T-helper 2 cell (primary cell): ENCODE measurements at places on chromosomes 6 and 20.
A peak's percentile ranks its signal among the peaks of the same experiment; 100 is the strongest.

GRCh38 chr6:137056121-137056880 lies 11.5 kb upstream of the IL20RA start:
- DNase-seq, result no peak

DNA sequence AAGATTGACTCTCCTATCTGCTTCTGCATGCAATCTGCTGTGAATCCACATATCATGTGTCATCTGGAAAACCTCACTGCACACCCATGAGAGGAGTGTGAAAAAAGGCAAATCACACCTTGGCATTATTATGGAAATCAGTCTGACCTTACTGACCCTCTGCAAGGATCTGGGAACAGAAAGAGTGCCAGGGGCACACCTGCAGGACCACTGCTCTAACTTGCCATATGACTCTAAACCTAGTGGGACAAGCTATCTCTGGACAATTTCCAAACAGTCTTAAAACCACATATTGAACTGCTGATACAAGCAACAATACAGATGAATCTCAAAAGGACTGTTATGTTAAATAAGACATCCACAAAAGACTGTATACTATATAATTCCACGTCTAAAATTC lies 50.3 kb downstream of the ABHD12 start:
- no peak for DNase-seq

DNA sequence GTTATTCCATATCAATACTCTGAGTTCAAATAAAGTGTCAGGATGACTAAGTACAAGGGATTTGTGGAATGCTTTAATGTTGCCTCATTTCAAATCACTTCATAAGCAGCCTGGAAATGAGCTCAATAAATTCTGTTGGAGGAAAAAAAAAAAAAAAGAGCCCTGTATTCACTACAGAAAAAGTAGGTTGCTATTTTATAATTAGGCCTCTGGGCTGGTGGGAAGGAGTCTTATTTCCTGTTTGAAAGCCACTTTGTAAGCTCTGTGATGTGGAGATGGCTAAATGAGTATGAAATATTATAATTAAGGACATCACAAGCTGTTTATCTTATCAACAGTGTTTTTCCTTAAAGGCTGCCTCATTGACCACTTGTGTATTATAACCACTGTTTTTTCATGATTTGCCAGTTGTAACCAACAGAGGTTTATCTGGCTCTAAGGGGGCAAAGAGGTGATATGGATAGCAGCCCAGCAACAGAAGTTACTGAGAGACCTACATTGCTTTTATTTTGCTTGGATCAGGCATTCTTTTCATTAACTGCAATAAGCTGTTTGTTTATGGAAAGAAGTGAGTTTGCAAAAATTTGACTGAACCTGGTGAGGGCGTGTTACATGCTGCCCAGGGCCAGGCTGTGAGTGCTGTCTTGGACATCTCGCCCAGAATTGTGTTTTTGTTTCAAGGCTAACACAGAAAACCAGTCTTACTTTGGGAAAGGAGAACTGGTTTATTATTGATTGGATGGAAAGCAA lies 563.3 kb upstream of the MAP3K7 start:
- no peak for DNase-seq

- no peak for DNase-seq
Observed at GRCh38 chr6:149324428-149324827, 6.9 kb downstream of the TAB2 start.

DNA sequence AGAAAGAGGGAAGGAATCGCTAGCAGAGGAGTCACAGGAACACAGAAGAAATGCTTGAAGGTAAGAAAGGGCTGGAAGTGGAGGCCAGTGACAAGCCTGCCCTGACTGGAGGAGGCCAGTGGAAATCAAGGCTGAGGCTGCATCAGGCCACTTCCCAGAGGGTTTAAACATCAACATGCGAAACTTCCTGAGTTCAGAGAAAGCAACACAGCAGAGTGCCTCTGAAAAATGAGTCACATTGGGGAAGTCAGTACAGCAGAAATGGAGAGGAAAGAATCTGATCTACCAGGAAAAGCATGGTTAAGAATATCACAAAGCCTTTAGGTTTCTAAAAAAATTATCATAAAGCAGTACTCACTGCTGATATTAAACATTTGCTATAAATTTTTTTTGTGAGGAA lies 23.3 kb downstream of the NAPB start:
- no peak for DNase-seq

- DNase-seq, result no peak
Observed at GRCh38 chr6:45513213-45513618, 135.5 kb upstream of the SUPT3H start.

- DNase-seq, result no peak
Observed at GRCh38 chr6:157096105-157096504, 227.2 kb downstream of the TMEM242 start.

DNA sequence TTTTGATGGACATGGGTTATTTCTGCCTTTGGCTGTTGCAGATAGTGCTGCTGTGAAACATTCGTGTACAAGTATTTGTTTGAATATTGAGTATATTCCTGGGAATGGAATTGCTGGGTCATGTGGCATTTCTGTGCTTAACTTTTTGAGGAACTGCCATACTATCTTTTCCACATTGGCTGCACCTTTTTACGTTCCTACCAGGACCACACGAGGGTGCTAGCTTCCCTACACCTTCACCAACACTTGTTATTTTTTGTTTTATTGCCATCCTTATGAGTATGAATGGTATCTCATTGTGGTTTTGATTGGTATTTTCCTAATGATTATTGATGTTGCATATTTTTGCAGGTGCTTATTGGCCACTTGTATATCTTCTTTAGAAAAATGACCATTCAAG lies 47.8 kb upstream of the PLCG1 start:
- DNase-seq, result no peak

GRCh38 chr6:160457823-160458222 lies 109.6 kb downstream of the SLC22A3 start:
- no peak for DNase-seq

GRCh38 chr6:129785047-129785755 lies 75.2 kb upstream of the ARHGAP18 start:
- no peak for DNase-seq

DNA sequence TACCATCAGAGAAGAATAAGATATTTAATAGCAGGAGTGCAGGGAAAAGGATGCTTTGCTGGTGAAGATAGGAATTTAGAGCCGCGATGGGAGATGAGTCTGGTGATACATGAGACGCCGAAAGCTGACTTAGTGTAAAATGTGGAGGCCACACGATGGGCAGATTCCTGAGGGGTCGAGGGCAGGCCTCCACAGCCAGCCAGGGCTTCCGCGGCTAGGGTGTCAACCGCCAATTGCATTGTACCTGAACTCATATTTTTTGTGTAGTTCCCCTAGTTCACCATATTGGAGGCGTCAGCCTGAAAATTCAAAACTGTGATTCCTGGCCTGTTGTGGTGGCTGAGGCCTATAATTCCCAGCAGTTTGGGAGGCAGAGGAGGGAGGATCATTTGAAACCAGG lies 8.5 kb downstream of the ETV7 start:
- DNase-seq, result no peak

DNA sequence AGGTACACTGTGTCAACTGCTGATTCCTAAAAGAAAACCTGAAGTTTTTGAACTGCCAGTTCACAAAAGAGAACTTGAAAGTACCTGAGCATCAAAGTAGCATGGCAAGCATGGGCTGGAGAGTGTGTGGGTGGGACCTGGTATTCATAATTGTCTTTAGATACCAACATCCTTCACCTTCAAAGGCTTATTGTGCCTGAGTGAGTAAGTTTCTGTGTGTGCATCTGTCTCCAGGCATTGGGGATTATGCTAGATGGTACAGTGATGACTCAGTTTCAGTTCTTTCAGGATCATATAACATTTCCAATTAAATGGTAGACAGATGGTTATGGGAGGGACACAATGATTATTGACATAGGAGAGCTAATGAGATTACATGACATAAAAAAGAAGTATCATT lies 238.5 kb downstream of the ZFAND3 start:
- peak; percentile 56 for DNase-seq

- DNase-seq, result no peak
Observed at GRCh38 chr20:51818479-51819008, 16.2 kb upstream of the SALL4 start.

DNA sequence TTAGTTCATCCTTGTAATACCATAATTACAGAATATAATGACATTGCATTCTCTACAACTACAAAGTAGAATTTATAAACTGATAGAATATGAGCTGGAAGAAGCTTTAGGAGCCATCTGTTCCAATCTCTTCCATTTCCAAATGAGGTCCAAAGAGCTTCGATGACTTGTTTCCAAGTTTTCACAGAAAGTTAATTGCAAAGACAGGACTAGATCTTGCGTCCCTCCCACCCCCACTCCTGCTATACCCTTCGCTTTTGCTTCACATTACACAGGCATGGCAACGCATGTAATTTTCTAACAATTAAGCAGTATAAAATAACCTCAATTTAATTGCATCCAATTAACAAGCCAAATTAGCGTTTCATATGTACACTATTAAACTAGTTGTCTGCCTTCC lies 7.0 kb downstream of the HIVEP2 start:
- DNase-seq, result no peak

GRCh38 chr20:51452091-51452613 lies 90.4 kb downstream of the NFATC2 start:
- DNase-seq, result no peak

DNA sequence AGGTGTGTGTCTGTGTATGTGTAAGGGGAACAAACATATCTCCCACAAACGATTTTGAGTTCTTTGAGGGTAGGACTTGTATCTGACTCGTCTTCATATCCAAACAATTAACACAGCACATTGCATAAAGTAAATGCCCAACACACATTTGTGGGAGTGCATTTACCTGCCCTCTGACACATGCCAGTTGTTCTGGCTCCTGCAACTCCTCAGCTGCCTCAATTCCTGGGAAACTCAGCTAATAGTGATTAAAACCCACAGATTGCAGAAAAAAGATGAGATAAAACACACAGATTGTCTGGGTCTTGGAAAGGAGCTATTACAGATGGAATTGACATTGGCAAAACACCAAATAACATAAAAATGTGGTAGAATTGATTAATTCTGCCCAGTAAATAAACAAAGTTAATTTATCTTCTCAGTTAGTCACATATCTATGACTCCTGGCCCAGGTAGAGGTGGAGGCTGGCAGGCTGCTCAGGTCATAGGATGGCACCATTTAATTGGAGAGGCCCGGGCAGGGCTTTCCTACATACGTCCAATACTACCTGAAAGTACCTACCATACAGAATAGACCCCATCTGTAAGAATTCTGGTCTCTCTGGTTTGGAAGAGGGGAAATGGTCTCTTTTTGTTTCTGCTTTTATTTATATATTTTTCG lies 71.5 kb upstream of the IFNGR1 start:
- no peak for DNase-seq

DNA sequence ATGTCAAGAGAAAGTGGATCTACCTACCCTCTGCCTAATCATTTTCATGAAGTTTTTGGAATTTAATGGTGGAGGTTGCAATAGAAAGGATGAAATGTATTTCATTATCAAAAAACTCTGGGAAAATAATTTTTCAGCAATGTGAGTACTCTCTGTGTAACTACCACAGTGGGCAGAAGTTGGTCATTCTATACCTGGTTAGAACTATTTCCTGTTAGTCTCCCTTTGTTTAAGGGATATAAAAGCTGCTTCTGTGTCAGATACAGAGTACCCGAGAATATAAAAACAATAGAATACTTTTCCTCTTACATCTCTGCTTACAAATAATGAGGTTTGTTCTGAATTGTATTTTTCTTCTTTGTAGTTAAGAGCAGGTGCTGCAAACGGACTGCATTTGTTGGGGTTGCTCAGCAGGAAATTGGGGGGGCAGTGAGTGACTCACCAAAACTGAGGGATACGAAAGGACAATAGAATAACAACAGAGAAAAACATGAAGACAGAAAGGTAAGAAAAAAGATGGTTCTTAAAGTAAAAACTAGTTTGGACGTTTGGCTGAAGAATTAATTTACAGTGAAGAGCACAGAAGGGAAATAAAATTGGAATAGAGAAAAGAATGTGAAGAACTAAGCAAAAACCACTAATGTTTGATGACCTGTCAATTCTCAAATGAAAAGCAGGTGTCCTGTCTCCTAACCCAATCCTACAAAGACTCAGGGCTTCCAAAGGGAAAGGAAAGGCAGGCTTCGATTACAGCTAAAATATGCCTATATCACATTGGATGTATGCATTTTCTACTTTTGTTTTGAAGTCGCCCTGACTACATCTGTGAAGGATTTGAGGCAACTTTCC lies 703.1 kb downstream of the RFPL4B start:
- DNase-seq, result no peak

DNA sequence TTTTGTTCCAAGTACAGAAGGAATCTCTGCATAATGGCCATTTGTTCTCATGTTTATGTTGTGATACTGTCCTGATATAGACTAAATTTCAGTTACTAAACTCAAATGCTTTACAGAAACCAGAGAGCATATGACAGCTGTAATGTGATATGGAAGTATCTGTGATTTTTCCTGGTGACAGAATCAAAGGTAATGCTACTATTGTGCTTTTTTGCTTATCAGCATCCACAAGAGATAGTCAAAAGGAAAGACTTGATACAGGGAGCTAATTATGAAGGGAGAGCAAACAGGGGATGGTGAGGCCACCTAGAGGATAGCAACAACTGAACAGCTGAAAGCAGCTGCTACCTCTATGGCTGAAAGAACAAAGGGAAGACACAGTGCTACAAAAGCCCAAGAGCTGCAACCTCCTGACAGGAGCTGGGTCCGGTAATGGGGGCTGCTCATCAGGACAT lies 181.4 kb downstream of the PHF3 start:
- DNase-seq, result no peak

DNA sequence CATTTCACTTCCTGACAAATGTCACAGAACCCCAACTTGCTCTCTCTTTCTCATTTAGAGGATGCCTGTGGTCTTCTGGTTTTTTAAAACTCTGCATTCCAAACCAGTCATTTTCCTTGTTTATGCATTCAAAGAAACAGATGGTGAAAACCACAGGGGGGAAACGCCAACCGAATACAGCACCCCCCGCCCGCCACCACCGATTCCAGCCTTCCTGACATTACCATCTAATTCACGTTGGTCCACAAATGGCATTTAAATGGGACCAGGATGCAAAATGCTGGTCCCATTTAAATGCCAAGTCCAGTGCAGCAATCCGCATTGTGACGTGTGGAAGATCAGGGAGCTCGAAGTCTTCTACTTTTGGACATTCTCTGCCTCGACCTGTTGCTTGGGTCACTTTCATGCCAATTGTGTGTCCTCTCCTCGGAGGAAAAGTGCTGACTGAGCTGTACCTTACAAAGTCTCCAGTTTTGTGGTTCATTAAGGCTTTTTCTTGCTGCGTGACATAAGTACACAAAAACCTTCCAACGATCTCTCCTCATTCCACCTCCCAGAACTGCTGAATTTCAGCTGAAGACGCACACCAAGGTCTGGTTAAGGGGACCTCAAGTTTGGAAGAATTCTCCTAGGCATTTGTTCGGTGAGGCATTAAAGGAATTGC lies 35.8 kb downstream of the NEDD9 start:
- DNase-seq, result no peak
